ENCODE measurements at places on chromosomes 3 and 15.

- DNase-seq: peak; percentile 48
Measured at GRCh38 chr3:106333911-106334618, 465.3 kb upstream of the CBLB start.

DNA sequence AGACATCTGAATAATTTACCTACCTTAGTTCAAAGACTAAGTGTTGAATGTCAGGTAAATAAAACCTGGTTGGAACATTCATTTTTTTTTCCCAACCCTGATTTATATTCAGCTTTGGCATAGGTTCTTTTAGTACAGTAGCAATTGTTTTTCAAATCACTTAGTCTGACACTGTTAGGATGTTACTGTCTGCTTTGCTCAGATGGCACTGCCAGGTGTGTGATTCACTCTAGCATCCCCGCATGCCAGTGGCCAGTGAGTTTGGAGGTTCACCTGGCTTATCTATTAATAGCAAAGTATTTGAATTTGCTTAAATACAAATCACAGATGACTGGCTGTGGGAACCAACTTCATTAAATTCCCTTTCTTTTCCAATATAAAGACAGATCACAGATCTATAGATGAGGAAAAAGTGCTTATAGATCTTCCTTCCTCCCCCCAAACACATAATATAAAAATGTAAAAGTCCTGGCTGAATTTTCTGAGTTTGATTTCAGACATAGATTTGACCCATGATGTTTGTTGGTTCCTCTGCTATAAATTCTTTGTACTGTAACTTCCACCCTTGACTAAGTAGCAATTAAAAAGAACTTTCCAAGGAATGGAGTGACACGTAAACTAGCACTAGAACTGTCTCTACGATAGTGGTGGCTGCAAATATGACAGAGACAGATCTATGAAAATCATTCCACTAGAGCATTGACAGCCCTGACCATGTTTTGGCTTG lies 3.9 kb downstream of the THBS1 start:
- peak; percentile 58 for DNase-seq

DNA sequence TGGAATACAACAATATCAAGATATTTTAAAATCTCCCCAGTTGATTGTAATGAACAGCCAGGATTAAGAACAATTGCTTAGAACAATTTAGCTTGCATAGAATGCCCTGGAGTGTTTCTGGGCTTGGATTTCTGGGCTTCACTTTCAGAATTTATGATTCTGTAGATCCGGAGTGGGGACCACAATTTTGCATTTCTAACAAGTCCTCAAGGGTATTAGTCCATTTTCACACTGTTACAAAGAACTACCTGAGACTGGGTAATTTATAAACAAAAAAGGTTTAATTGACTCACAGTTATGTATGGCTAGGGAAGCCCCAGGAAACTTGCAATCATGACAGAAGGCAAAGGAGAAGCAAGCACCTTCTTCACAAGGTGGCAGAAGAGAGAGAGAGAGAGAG lies 54.3 kb upstream of the MYRIP start:
- DNase-seq: no peak

GRCh38 chr3:184380627-184381260 lies 890 bp downstream of the CHRD start:
- DNase-seq: no peak

- no peak for DNase-seq
Measured at GRCh38 chr3:195566797-195567196, 16.9 kb downstream of the APOD start.

GRCh38 chr15:83288381-83288801 lies 3.9 kb upstream of the BNC1 start:
- no peak for DNase-seq

Measured in fibroblast of pulmonary artery (primary cell).